Activated naive CD4-positive, alpha-beta T cell treated with anti-CD3 and anti-CD28 coated beads, Interleukin-2, amount 50 U/mL, for 72 hours (primary cell): ENCODE measurements at places on chromosomes 2 and 18. TPM values are rescaled to one million over a fixed set of nuclear protein-coding genes. Genes with fewer than 3 reads are reported as not detected.

Gene ACTG2
- total RNA-seq: 0.27 TPM

Gene C2orf80
- not detected for total RNA-seq

Gene GRHL1
- 0.88 TPM for total RNA-seq

Gene TEX44
- not detected for total RNA-seq

Gene ASB18
- total RNA-seq: not detected

Gene C2orf78
- not detected for total RNA-seq

Gene REG3A
- total RNA-seq: not detected

Gene USP14
- total RNA-seq: 86.9 TPM

Gene XDH
- total RNA-seq: not detected

Gene SFT2D3
- 2.6 TPM for total RNA-seq

Gene FOXD4L1
- 0.30 TPM for total RNA-seq

Gene SLC16A14
- 0.58 TPM for total RNA-seq

Gene DSC2
- not detected for total RNA-seq

Gene CENPA
- total RNA-seq: 38.1 TPM

Gene TUBA4B
- total RNA-seq: not detected

Gene FBXO36
- total RNA-seq: 0.91 TPM

Gene SCN7A
- total RNA-seq: not detected

Gene SP140
- total RNA-seq: 77.7 TPM

Gene VIL1
- not detected for total RNA-seq

Gene UGT1A5
- total RNA-seq: not detected

Gene GPR17
- not detected for total RNA-seq

Gene SLC38A11
- not detected for total RNA-seq

Gene MSGN1
- not detected for total RNA-seq
